MCF 10A (cell line): ENCODE measurements at places on chromosomes 6 and 20.

GRCh38 chr20:50872560-50873425 lies 58.4 kb downstream of the ADNP start:
- DNase-seq = no peak

- no peak for DNase-seq
Measured at GRCh38 chr6:8619853-8620252, 184.5 kb upstream of the SLC35B3 start.

DNA sequence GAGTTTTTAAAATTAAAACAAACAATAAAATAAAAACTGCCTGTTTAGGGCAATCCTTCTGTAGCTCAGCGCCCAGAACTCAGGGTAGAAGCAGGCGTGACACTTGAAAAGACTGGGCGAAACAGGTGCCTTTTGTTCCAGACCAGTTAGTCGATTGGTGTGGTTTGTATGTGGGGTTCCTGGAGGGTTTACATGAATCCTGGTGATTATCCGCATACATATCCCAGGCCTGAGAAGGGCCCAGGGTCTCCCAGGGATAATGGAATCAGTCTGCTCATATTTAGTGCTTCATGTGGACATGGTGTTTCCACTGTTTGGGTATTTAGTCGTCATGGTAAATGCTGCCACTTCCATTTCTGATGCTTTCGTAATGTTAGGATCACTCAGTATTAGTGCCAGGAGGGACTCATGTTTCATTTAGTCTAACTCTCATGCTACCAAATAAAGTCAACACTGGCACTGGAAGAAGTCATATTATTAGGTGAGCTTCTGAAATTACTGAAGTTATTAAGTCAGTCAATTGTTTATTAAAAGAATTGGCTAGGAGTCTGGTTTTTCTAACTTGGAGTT lies 116.5 kb downstream of the SAMD5 start:
- DNase-seq = peak; percentile 20

- peak; percentile 52 for DNase-seq
Measured at GRCh38 chr6:83119742-83120300, 52.4 kb downstream of the DOP1A start.

DNA sequence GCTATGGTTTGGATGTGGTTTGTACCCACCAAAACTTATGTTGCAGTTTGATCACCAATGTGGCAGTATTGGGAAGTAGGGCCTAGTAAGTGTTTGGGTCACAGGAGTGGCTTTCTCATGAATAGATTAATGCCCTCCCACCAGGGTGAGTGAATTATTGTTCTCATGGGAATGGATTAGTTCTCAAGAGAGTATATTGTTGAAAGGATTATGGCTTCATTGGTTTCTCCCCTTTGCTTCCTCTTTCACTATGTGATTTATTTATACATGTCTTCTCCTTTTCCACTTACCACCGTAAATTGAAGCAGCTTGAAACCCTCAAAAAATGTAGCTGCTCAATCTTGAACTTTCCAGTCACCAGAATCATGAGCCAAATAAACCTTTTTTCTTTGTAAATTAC lies 10.8 kb downstream of the UFL1 start:
- DNase-seq = no peak

GRCh38 chr6:25709761-25710160 lies 44.8 kb upstream of the SLC17A4 start:
- no peak for DNase-seq

GRCh38 chr6:168214586-168215104 lies 104.9 kb downstream of the DACT2 start:
- no peak for DNase-seq

GRCh38 chr6:69390125-69390524 lies 406.7 kb downstream of the LMBRD1 start:
- DNase-seq = no peak

DNA sequence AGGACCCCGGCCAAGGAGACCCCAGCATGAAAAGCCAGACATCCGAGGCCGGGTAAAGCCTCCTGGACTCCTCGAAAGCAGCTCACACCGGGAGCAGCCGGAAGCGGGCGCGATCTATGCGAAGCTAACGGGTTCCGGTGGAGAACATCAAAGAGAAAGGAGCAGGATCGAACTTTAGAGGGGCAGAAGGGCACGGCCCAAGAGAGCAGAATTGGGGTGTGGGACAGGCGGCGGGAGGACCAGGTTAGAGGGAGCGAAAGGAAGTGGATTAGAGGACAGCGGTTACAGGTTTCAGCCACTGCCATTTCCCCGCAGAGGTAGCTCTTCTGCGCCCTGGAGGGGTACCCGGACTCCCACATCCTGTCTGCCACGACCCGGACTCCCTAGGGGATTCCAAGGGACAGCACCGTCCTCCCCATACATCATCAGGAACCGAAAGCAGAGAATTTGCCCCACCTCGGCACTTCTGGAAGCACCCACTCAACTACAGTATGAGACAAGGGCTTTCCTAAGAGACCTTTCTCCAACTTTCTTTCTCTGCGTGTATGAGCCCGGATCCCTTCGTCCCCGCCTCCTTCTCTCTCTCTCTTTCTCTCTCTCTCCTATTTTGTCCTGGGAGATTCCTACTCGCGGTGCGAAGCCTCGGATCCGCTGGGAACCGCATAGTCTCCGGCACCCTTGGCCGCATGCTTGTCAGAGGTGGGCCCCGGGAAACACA lies 507 bp upstream of the VGLL2 start:
- peak; percentile 17 for DNase-seq

- peak; percentile 20 for DNase-seq
Measured at GRCh38 chr20:14481863-14482262, 144.5 kb upstream of the FLRT3 start.

DNA sequence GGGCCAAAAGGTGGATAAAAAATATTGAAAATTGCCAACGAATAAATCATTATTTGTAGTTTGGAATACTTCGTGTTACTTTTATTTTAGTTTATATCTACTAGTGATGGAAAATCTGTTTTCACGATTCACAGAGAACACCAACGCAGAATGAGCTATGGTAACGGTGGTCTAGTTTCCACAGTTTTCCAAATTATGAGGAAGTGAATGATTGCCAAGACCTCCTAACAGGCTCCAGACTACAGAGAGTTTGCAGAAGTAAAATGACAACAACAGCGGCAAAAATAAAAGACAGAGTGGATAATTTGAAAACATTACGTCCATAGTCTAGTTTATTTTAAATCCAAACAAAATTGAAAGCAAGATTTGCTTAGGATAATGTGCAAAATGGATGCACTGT lies 57.0 kb upstream of the AIG1 start:
- no peak for DNase-seq

DNA sequence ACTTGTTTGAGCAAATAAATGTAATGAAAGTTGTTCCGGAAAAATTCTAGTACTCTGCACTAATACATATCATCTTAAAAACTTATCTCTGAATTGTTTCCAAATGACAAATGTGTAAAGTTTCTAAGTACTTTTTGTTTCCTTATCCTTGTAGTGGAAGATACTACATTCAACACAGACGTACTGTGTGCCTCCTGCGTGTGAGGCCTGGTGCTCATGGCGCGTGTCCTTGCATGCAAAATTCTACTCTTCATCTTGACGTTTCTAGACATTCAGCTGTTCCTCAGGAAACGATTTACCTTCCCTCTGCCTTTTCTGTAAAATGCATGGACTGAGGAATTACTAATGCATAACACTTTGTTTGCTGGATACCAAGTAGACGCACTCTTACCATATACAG lies 11.5 kb downstream of the DLL1 start:
- DNase-seq = no peak

DNA sequence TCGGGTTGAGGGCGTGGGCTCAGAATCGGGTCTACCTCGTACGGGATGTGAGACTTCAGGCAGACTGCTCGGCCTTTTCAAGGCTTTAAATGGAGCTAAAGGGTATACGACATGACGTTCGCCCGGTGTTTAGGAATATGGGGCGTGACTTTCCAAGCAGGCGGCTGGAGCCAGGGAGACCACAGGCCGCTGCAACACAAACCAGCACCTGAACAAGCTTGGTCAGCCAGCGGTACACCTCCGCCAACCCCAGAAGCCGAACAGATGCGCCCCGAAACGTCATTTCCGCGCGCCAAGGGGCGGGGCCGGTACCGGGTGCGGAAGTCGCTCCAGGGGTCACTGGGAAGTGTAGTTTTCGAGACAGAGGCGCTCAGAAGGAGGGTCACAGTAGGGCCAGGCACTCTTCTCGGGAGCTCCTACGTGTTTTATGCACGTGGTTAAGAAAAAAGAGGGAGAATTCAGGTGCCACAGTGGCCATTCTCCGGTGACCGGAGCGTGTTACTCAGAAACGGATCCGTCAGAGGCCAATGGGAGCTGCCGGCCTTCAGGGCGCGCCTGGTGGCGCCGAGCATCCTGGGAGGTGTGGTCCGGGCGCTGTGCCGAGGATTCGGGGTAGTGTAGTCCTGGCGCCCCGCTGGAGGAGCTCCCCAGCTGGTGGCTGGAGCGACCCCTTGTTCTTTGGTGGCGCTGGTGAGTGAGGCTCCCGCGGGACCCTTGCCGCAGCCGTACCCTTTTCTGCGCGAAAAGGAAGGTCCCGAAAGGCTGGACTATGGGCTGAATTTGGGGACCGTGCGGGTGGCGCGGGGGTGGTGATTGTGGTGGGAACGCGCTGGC lies at the start of gene ZNF133:
TSS of gene ZNF133 (plus strand) at position 613 of the 834 bp plus-strand sequence. CDS start 17,160 bp downstream, outside the sequence.
- peak; percentile 94 for DNase-seq

GRCh38 chr6:170206317-170206621 lies 84.6 kb downstream of the DLL1 start:
- no peak for DNase-seq

DNA sequence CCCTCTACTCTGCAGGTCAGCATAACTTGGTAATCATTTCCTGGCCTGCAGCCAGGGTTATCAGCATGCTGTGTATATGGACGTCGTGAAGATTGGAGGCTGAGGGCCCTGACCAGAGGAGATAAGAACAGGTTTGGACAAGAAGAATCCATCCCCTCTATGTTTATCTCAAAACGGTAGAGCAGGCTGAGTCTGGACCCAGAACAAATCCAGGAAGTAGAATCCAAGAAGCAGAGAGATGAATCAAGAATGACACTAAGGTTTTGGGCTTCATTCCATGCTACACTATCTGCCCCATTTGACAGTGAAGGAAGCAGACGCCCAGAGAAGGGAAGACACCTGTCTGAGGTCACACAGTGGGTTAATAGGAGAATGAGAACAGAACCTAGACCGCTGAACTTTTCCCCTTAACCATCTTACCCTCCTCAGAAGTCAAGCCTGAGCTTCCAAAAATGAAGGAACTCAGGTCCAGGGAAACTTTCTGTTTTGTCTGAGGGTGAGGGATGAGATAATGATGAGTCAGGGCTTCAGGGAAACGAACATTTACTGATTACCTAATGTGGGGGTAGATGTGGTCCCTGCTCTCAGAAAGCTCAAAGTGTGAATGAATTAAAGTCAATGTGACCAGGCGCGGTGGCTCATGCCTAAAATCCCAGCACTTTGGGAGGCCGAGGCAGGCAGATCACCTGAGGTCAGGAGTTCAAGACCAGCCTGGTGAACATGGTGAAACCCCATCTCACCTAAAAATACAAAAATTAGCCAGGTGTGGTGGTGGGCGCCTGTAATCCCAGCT lies 9.4 kb upstream of the COMMD7 start:
- DNase-seq = peak; percentile 59
